ENCODE measurements at places on chromosomes 2 and 18. TPM values are rescaled to one million over a fixed set of nuclear protein-coding genes. Genes with fewer than 3 reads are reported as not detected.
A peak's percentile ranks its signal among the peaks of the same experiment; 100 is the strongest.

DNA sequence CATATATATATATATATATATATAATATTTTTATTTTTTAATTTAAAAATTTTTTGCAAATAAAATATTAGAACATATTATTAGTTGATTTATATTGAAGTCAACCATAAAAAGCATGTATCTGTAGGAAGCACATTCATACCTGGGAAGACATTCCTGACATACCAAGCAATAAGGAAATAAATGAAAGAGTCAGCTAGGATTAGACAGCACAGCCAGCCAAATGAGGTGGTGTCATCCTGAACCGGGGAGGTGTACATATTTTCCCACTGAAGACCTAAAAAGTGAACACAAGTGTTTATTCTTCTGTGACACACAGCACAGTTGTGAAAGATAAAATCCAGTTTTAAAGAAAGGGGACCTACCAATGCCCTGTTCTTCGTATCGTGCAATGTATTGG is 149.2 kb downstream of the ABCA12 start:
- H3K4me1 ChIP-seq, result no peaks in the 10 kb centered on the region
- H3K4me3 ChIP-seq, result no peak overlapping the region

DNA sequence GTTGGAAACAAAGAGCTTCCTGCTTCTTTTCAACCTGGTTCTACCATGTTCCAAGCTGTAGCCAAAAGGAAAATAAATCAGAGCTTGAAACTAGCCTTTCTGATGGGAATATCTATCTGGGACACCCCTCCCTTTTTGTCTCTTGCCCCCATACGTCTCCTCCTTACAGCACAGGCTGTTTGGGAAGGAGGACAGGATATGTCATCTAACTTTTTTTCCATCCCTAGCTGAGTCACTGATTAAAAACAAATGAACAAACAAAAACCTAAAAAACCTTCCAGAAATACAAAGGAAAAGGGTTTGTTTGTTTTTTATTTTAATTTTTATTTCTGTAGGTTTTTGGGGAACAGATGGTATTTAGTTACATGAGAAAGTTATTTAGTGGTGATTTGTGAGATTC is 151.6 kb downstream of the FAM210A start:
- DNase-seq, result no peak
- H3K4me1 ChIP-seq, result peaks cover 33% of the 10 kb centered on the region
- no peaks in the 10 kb centered on the region for H3K36me3 ChIP-seq
- no peak overlapping the region for H3K27ac ChIP-seq
- no peak overlapping the region for H3K4me3 ChIP-seq
- no peaks in the 10 kb centered on the region for H3K27me3 ChIP-seq

- no peaks in the 10 kb centered on the region for H3K27me3 ChIP-seq
- peaks cover 8% of the 10 kb centered on the region for H3K36me3 ChIP-seq
- H3K4me3 ChIP-seq, result no peak overlapping the region
- peaks cover 4% of the 10 kb centered on the region for H3K4me1 ChIP-seq
- no peak for DNase-seq
Measured at GRCh38 chr2:74873012-74873665, 39.2 kb downstream of the HK2 start.

GRCh38 chr2:28618221-28619141 is 122.6 kb downstream of the PLB1 start:
- no peaks in the 10 kb centered on the region for H3K27me3 ChIP-seq
- no peak overlapping the region for H3K4me3 ChIP-seq
- DNase-seq, result no peak
- H3K27ac ChIP-seq, result no peak overlapping the region
- peaks cover 73% of the 10 kb centered on the region for H3K4me1 ChIP-seq

DNA sequence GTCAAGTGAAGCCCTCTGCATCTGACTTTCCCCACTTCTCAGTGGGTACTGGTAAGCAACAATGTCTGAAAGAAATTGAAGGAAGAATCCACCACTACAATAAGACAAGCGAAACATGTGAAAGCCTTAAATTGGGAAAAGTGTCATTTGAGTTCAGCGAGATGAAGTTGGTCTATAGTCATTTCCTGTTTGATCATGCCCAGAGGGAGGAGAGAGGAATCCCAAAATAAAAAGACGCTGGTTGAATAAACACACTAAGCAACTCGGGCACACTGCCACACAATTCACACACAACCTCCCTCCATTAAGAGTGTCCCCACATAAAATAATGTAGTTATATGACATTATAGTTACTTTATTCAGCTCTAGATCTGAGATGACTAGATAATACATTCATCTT is 166.1 kb downstream of the CBLN2 start:
- no peak for DNase-seq
- H3K36me3 ChIP-seq, result no peaks in the 10 kb centered on the region
- H3K27ac ChIP-seq, result no peak overlapping the region
- H3K27me3 ChIP-seq, result no peaks in the 10 kb centered on the region
- no peaks in the 10 kb centered on the region for H3K4me1 ChIP-seq
- no peak overlapping the region for H3K4me3 ChIP-seq

DNA sequence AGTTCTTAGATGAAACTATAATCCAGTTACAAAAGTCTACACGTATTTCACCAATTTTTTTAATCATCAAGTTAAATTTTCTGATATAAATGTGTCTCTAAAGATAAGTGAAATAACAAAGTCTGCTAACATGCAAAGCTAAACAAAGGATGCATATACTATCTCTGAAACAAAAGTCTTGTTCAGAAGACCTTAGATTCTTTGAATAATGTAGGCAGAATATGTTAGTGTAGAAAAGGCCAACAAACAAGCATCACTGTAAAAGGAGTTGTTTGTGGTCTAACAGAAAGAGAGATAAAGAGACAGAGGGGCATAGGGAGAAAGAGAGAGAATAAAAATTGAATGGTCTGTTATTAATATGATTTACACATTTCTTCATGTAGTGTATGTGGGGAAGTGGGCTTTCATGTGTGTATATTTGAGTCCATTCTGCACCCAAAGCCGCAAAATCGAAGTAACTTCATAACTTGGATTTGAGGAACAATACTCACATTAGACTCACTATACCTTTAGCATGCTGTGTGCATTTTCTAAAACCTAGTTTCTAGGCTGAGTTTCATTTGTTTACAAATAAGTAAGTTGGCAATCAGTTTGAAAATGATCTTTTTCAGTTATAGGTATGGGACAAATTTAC is 734.8 kb upstream of the REG3G start:
- no peaks in the 10 kb centered on the region for H3K4me1 ChIP-seq
- no peak for DNase-seq
- H3K27ac ChIP-seq, result no peak overlapping the region
- no peak overlapping the region for H3K4me3 ChIP-seq
- no peaks in the 10 kb centered on the region for H3K36me3 ChIP-seq

DNA sequence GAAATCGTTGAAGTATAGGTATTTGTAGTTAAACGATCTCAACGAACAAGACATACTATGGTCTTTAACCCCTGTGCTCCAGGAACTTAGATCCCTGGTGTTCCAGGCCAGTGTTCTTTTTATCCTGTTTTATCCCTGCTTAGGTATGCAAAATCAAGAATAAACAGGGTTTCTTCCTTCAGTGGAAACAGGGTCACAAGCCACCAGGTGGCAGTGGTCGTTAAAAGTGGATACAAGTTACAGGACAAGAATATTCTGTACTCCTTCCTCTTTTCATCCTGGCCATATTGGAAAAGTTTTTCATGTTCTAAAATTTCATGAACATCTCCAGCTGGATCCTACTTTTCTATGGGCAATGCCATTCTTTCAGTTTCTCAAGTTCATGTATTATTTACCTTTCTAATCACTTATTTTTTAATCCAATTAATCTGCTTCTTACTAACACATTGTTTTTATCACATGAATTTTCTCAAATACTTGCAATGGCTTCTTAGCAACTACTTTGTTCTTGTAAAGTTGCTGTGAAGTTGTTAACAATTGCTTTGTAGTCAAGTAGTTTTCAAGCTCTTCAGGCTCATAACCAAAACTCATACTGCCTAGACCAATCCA is 16.4 kb upstream of the HNMT start:
- no peak overlapping the region for H3K4me3 ChIP-seq
- peak; percentile 4 for DNase-seq
- no peak overlapping the region for H3K27ac ChIP-seq
- H3K4me1 ChIP-seq, result no peaks in the 10 kb centered on the region

DNA sequence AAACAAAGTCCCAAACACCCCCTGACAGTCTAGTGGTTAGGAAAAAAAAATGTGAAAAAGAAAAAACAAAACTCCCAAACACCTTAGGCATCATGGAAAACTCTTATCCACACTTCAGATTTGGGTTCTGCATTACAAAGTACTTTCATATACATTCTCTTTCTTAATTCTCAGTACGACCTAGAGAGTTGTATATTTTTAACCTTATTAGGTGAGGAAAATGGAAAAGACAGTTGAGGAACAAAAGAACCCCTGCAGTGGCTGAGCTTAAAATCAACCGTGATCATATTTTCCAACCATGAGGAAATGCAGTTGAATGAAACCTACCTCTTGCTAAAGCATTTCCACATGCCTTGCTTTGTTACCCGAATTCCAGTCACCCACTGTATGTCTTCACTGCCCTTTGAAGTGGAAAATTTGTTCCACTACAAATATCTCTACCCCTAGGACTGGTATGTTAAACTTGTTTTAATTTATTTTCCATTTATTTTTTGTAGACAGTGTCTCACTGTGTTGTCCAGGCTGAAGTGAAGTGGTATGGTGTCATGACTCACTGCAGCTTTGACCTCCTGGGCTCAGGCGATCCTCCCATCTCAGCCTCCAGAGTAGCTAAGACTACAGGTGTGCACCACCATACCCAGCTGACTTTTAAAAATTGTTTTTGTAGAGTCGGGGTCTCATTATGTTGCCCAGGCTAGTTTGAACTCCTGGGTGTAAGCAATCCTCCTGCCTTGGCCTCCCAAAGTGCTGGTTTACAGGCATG is 56.9 kb upstream of the LPIN2 start:
- H3K27ac ChIP-seq, result no peak overlapping the region
- no peaks in the 10 kb centered on the region for H3K4me1 ChIP-seq
- H3K4me3 ChIP-seq, result no peak overlapping the region
- H3K27me3 ChIP-seq, result no peaks in the 10 kb centered on the region
- no peaks in the 10 kb centered on the region for H3K36me3 ChIP-seq
- DNase-seq, result no peak

- no peak overlapping the region for H3K27ac ChIP-seq
- no peaks in the 10 kb centered on the region for H3K36me3 ChIP-seq
- H3K27me3 ChIP-seq, result no peaks in the 10 kb centered on the region
- H3K4me3 ChIP-seq, result no peak overlapping the region
- H3K4me1 ChIP-seq, result no peaks in the 10 kb centered on the region
- no peak for DNase-seq
Measured at GRCh38 chr2:236667526-236667925, 97.9 kb downstream of the ACKR3 start.

GRCh38 chr2:140286377-140286776 is 1506.2 kb upstream of the NXPH2 start:
- H3K27me3 ChIP-seq, result no peaks in the 10 kb centered on the region
- no peak overlapping the region for H3K4me3 ChIP-seq
- H3K27ac ChIP-seq, result no peak overlapping the region
- no peaks in the 10 kb centered on the region for H3K4me1 ChIP-seq
- H3K36me3 ChIP-seq, result no peaks in the 10 kb centered on the region

DNA sequence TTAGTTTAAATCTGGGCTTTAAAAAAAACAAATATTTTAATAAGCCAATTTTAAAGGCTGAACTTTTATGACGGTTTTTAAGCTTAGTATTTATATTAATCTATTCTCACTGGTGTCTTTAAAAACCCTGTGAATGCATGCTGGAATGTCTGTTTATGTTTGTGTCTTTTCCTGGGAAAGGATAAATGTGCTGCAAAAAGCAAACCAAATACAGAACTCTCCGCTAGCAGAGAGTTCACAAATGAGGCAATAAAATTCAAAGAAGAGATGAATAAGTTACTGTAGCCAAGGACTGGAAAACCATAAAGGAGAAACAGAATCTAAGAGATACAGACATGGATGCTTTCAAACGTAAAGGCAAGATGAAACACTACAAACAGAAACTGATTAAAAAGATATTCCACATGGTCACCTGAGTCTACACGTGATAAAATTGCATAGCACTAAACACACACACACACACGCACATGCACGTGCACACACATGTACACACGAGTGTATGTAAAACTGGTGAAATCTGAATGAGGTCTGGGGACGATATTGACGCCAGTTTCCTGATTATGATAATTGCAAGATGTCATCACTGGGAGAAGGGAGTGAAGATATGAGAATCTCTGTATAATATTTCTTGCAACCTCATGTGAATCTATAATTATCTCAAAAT is 4.5 kb downstream of the TWIST2 start:
- peaks cover 18% of the 10 kb centered on the region for H3K27me3 ChIP-seq
- H3K36me3 ChIP-seq, result no peaks in the 10 kb centered on the region
- H3K4me1 ChIP-seq, result no peaks in the 10 kb centered on the region
- no peak for DNase-seq
- no peak overlapping the region for H3K4me3 ChIP-seq
- H3K27ac ChIP-seq, result no peak overlapping the region

GRCh38 chr2:30405260-30405605 is 41.8 kb upstream of the LCLAT1 start:
- no peaks in the 10 kb centered on the region for H3K36me3 ChIP-seq
- no peaks in the 10 kb centered on the region for H3K4me1 ChIP-seq
- no peaks in the 10 kb centered on the region for H3K27me3 ChIP-seq
- no peak overlapping the region for H3K27ac ChIP-seq

DNA sequence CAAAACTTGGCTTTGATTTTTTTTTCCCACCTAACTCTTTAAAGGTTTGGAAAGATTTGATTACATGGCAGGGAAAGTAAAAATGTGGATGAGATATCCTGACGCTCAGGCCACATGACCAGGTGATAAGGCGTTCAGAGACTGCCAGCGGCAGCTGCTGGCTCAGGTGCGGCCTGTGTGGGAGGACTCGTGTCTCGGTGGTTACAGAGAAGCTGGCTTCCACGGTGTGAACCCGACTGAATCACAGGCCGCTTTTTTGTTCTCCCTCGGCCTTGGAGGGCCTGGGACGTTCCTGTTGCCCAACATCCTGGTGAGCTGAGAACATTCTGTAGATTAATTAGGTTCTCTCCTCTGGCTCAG is 124.2 kb upstream of the ZNF516 start:
- DNase-seq, result no peak
- no peak overlapping the region for H3K27ac ChIP-seq
- H3K4me3 ChIP-seq, result no peak overlapping the region
- H3K4me1 ChIP-seq, result no peaks in the 10 kb centered on the region
- no peaks in the 10 kb centered on the region for H3K27me3 ChIP-seq
- no peaks in the 10 kb centered on the region for H3K36me3 ChIP-seq

- no peak overlapping the region for H3K27ac ChIP-seq
- H3K27me3 ChIP-seq, result no peaks in the 10 kb centered on the region
- H3K4me3 ChIP-seq, result no peak overlapping the region
- H3K4me1 ChIP-seq, result peaks cover 50% of the 10 kb centered on the region
Measured at GRCh38 chr2:135056790-135057189, 4.7 kb downstream of the RAB3GAP1 start.

UGT1A3 gene
- total RNA-seq, result not detected

CHPF gene
- 4.5 TPM for total RNA-seq

ST6GAL2 gene
- total RNA-seq, result 0.74 TPM

OTOS gene
- not detected for total RNA-seq

TRIM43 gene
- total RNA-seq, result not detected

TLX2 gene
- not detected for total RNA-seq

ASTL gene
- total RNA-seq, result 9.7 TPM

IL1RL1 gene
- total RNA-seq, result 0.89 TPM
